ENCODE measurements at places on chromosomes 3 and 15.

GRCh38 chr15:87197981-87198380, 1058.6 kb downstream of the NTRK3 start:
- no peak for DNase-seq

DNA sequence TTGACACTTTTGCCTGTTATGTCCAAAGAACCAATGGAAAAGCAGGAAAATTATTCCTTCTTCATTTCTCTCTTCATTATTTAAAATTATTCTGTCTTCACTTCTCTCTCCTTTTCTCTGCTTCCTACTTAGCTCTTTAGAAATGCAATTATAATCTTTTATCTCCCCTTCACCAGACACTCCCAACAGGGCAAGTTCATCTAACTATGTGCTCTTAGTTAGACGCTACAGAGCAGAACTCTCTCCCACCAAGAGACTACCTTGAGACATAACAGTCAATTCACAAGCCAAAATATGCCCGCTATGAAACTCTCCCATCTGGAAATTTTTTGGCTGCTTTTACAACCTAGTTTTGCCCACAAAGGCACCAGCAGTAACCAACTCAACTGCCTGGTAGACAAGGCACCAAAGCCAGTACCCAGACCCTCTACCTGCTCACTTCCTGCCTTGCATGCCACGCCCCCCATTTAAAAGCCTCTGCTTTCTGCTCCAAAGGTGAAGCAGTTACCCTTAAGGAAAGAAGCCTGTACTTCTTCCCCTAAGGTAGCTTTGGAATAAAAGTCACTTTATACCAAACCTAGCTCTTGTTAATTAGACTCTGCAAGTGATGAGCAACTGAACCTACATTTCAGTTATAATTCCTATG, 28.1 kb downstream of the CCRL2 start:
- DNase-seq = no peak

GRCh38 chr3:112693186-112693585, 52.2 kb upstream of the CCDC80 start:
- DNase-seq = no peak

DNA sequence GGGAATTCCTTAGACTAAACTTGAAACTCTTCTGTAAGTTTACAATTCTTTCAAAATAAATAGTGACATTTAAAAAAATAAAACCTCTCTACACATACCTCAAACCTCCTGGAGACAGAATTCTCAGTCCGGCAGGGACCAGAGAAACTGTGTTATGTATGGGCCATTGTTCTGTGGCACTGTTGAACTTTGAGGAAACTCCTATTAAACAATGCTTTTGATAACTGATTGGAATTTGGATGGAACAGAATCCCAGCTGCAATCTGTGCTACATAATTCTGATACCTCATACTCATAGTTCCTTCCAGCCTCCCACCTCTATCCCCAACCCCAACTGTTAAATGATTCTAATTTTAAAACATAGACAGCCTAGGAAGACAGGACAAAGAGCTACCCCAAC, 85.0 kb downstream of the TM4SF4 start:
- DNase-seq = no peak

- DNase-seq = peak; percentile 32
Measured at GRCh38 chr3:71425491-71426071, 157.9 kb downstream of the FOXP1 start.

GRCh38 chr15:41161336-41161735, 45.3 kb upstream of the INO80 start:
- no peak for DNase-seq

DNA sequence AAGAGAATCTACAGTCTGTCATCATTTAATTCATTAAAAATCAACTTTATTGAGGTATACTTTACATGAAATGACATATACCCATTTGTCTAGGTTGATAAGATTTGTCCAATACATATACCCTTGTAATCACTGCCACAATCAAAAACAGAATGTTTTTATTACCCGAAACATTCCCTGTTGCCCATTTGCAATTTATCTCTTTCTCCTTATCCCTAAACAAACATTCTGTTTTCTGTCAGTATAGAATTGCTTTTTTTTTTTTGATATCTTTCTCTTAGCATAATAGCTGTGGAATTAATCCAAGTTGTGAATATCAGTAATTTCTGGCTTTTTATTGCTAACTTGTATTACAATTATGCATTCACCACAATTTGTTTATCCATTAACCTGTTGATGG, 4.3 kb upstream of the CNTN6 start:
- DNase-seq = no peak

- no peak for DNase-seq
Measured at GRCh38 chr3:88059380-88060170, 520 bp downstream of the ZNF654 start.

Data from GOT3 (cell line).